ENCODE measurements at places on chromosomes 13 and 19. TPM values are rescaled to one million over a fixed set of nuclear protein-coding genes. Genes with fewer than 3 reads are reported as not detected.

The CGB2 gene
- total RNA-seq = not detected

DNA sequence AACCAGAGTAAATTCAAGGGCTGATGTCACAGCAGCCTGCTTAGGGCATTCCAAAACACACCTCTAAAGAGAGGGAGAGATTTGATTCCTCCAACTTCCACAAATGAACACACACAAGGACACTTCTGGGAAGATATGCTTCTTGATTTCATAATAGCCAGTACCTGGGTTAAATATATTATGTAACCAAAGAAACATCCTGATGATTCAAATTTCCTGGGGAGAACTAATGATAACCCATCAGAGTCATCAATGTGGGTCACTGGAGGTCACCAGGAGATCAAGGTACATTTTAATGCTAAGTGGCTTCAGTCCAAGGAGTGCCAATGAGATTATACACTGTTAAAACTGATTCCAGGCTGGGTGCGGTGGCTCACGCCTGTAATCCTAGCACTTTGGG is 54.0 kb upstream of the DOCK9 start:
- DNase-seq = peak; percentile 67

- no peak for DNase-seq
Observed at GRCh38 chr19:47494729-47495128, 10.7 kb upstream of the KPTN start.

The PSG1 gene
- total RNA-seq = not detected

GRCh38 chr13:30443957-30444404 is 21.7 kb downstream of the UBE2L5 start:
- no peak for DNase-seq

DNA sequence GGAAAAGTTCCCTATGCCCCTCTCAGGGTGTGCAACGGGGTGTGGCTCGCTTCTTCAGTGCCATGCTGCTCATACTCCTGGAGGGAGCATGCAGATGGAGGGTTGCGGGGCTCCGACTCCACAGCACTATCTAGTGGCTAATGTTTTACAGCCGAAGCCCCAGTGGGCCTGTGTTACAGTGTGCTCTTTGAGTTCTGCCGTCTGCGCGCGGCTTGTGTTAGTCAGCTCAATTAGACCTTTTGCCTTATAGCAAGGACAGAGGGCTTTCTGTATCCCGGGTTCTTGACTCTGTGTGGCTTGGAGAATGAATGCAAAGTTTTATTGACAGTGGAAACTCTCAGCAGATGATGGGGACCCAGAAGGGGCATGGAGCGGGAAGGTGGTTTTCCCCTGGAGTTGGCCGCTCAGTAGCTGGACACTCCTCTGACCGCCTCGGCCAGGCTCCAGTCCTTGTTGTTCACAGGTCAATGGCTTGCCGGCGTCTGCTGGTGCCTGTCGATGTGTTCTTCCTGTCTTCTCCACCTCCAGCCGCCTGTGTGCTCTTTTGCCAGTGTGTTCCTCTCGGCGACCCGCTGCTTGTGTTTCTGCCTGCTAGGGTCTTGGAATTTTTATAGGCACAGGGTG is 383.4 kb downstream of the LMO7 start:
- no peak for DNase-seq

GRCh38 chr19:2315818-2316353 is 7.9 kb upstream of the LINGO3 start:
- DNase-seq = peak; percentile 65

DNA sequence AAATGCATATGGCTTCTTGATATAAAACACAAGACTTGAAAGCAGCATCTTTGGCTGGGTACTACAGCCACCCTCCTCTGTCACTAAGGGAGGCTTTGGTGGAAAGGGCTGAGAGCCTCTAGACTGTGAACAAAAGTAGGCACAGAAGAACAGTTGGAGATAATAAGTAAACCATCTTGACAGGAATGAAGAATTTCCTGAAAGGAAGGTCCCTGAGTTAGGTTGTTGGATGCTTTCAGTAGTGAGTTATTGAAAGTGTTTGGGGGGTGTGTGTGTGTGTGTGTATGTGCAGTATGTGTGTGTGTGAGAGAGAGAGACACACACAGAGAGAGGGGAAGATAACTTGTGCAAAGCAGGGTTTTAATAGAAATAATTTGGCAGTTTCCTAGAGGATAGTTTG is 38.2 kb downstream of the ALOX5AP start:
- DNase-seq = no peak

- no peak for DNase-seq
Observed at GRCh38 chr13:60514891-60515290, 117.9 kb downstream of the TDRD3 start.

The OR7C1 gene
- total RNA-seq = 0.14 TPM

DNA sequence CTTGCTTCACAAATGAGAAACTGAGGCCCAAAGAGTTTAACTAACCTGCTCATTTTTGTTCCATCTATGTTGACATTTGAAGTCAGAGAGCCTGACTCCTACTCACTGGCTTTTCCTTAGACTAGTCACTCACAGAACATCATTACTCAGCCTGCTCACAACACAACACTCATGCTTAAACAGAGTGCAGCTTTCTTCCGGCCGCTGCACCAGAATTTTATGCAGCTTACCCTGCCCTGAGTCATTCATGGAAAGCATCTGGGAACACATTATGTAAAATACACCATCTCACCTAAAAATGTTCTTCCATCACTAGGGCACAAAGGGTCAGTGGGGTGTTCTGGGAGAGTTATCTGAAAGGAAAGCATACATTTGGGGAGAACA is 303.4 kb downstream of the SPRY2 start:
- DNase-seq = no peak

GRCh38 chr13:42876887-42877545 is 95.6 kb downstream of the FAM216B start:
- no peak for DNase-seq

DNA sequence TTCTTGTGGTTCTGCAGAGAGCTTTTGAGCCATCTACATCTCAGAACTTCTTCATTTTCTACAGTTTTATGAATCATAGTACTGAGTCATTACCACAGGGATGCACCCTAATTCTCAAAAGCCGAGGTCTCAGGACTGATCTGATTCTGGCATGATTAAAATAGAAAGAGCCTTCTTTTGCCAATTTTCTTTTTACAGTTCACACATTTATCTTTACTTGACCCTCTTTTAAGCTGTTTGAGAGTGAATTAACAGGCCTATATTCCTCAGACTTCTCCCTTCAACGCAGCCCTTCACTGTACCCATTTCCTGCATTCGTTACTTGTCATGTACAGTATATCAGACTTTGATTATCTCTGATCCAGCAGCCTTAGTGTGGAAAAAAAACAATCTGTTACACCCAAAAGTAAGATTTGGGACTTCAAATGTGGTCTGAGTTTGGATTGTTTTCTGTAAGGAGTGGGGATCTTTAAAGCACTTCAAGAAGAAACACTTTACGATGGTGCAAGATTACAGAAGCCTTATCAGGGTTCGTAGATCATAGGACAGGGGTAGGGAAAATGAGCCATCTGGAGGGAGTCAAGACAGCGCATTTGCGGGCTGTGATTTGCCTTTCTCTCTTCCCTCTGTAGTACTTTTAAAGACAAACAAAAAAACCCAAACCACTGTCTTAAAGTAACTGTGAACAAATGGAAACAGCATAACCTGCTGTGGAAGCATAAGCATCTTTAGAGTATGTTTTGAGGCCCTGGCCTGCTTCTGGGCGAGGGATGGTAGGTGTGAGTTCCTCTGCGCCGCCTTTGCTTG is 15.3 kb upstream of the GPR183 start:
- no peak for DNase-seq

The RB1 gene
- 37.8 TPM for total RNA-seq

The RETN gene
- total RNA-seq = not detected

The FOXO1 gene
- total RNA-seq = 24.9 TPM

The DCAF15 gene
- total RNA-seq = 33.7 TPM

GRCh38 chr19:30864391-30865215 is 484.6 kb downstream of the TSHZ3 start:
- DNase-seq = peak; percentile 12

GRCh38 chr19:13016245-13016627 is 21.0 kb downstream of the NFIX start:
- DNase-seq = no peak

The FPR1 gene
- 9.3 TPM for total RNA-seq

DNA sequence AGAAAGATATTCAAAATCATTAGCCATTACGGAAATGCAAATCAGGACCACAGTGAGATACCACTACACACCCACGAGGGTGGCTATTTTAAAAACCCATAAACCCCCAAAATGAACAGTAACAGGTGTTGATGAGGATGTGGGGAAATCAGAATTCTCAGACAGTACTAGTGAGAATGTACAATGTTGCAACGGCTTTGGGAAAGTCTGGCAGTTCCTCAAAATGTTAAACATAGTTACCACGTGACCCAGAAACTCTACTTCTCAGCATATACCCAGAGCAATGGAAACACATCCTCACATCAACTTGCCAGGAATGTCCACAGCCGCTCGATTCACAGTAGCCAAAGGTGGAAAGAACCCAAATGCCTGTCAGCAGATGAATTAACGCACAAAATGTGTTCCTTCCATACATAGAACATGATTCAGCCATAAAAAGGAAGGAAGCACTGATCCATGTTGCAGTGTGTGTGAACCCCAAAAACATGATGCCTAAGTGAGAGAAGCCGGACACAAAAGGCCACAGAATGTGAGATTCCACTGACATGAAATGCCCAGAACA is 7.0 kb downstream of the PLVAP start:
- no peak for DNase-seq

GRCh38 chr13:46983881-46984280 is 87.0 kb upstream of the HTR2A start:
- DNase-seq = no peak

- DNase-seq = peak; percentile 45
Observed at GRCh38 chr19:2042485-2043250, 8.4 kb downstream of the MKNK2 start.

The NANOS3 gene
- total RNA-seq = 0.75 TPM

- DNase-seq = no peak
Observed at GRCh38 chr19:1653300-1653628, 849 bp upstream of the TCF3 start.

The ZNF627 gene
- 13.9 TPM for total RNA-seq

- DNase-seq = no peak
Observed at GRCh38 chr13:91313581-91313980, 33.9 kb upstream of the MIR17HG start.

DNA sequence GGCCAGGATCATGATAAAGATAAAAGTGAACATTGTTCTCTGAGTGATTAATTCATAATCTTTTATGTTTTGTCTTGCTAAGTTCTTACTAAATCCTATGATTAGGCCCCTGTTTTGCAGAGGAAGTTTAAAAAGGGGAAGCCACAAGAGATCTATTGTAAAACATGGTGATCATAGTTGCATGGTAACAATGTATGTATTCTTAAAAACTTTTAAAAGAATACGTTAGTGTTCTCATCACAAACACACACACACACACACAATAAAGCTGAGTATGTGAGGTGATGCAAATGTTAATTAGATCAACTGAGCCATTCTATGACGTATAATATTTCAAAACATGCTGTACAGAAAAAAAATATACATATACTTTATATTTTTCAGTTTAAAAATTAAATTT is 51.2 kb downstream of the MBD3L2B start:
- no peak for DNase-seq

DNA sequence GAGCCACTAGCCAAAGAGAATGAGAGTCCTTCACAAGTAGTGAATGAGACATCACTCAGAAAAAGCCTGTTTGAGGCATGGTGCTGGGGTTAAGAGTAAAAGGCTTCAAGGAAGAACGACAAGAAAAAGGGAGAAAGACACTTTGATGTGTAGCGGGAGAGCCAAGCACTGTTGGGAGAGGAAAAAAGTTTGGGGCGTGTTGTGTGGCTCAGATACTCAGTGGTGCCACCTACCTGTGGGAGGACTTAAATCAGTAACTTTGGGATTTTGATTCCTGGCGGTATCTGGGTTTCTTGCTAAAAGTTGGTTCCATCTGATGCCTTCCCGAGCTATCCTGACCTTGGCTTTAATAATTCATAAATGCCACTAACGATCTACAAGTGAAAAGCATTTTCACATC is 12.3 kb downstream of the ELSPBP1 start:
- DNase-seq = no peak

DNA sequence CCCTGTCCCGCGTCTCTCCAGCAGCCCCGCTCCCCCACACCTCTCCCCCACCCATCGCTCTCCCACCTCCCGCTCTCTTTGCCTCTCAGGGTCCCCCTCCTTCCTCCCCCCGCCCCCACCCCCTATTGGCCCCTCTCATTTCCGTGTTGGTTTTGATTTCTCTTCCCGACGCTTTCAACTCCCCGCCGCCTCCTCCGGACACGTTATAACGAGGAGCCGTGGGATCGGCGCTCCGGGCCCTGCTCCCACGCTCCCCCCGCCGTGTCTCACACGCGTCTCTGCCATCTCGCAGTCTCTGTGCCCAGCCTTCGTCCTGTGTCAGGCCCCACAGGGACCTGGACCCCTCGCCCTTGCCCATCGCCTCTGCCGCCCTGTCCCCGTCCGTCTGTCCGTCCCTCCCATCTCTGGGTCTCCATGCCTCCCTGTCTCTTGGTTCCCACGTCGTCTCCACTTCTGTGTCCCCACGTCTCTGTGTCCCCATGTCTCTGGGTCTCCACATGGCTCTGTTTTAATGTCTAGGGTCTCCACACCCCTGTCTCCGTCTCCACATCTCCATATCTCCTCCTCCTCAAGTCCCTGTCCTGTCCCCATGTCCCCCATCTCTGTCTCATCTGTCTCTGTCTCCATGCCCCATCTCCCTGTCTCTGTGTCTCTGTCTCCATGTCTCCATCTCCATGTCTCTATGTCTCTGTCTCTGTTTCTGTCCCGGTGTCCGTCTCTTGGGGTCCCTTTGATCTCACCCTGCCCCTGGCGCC is 13.1 kb downstream of the ERFL start:
- DNase-seq = no peak

DNA sequence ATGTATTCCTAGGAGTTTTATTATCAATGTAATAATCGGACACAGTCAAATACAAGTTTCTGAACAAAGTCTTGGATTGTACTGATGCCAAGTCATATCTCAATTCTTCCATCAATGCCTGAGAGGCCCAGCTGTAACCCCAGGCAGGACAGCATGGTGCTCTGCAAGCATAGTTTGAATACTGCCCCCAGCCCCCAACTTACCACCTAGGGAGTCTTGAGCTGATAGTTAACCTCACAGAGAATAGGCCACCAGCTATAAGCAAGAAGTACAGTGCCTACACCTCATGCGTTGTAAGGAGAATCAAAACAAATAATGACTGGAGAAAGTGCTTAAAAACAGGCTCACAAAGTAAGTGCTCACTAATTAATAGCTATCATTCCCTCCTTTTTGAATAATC is 2.7 kb downstream of the PROSER1 start:
- no peak for DNase-seq

GRCh38 chr13:113307491-113307890 is 10.5 kb downstream of the LAMP1 start:
- DNase-seq = no peak

The ZNF497 gene
- 3.5 TPM for total RNA-seq

DNA sequence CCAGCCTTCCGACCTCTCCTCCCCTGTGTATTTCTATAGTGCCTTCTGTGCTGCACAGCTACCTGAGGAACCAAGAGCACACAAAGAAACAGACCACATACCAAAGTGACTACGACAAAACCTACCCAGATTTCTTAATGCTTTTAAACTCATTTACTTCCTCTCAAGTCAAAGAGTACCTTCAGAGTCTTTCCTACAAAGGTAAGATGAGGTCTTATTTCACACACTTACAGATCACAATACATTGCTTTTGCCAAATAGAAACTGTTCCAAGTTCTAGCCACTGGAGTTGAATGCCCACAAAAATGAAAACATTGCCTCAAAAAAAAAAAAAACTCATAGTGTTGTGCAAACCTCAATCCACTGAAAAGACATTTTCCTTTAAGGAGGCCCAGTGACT is 36.4 kb downstream of the TEX26 start:
- DNase-seq = no peak
